NCI-H1105 (cell line): ENCODE measurements at places on chromosomes 12 and 14.

- no peak for DNase-seq
These were observed 4.2 kb downstream of the RHOF start for GRCh38 chr12:121789233-121789781.

- DNase-seq, result no peak
These were observed 41.0 kb downstream of the HSD17B6 start for GRCh38 chr12:56804169-56804568.

DNA sequence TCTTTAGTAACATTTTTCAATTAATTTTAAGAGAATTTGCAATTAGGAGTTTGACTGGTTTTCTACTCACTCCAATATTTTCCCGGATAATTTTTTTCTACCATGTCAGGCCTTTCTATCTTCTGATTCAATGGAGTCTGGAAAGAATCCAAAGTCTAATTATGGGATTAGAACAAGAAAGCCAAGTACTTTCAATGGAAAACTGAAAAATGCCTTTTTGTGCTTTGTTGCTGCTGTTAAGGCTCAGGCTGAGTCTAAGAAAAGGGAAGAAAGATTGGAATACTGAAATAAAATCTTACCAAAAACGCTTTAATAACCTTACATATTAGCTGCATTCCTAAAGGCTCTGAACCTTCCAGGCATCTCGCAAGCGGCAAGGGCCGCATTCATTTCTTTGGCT lies 24.4 kb upstream of the DHRS4 start:
- DNase-seq, result no peak

- DNase-seq, result no peak
These were observed 684 bp upstream of the ABCB9 start for GRCh38 chr12:122966743-122967550.

GRCh38 chr14:39034481-39035296 lies 68.3 kb downstream of the SEC23A start:
- no peak for DNase-seq

GRCh38 chr14:63276492-63277342 lies 42.0 kb downstream of the GPHB5 start:
- DNase-seq, result peak; percentile 68

DNA sequence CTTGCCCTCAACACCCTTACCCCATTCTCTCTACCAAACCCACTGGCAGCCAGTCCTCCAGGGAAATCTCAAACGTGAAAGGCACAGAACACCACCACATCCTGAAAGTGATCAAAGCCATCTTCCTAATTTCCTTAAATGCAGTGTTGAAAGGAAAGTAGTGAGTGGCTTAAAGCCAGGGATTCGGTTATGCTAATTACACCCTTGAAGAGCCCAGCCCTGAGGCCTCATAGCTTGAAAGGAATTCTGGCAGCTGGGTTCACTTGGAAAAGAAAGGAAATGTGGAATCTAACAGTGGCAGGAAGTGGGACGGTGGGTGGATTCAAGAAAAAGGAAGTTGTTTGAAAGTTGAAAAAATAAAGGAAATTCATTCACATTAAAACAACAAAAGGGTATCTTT lies 73.0 kb upstream of the FICD start:
- DNase-seq, result peak; percentile 46

DNA sequence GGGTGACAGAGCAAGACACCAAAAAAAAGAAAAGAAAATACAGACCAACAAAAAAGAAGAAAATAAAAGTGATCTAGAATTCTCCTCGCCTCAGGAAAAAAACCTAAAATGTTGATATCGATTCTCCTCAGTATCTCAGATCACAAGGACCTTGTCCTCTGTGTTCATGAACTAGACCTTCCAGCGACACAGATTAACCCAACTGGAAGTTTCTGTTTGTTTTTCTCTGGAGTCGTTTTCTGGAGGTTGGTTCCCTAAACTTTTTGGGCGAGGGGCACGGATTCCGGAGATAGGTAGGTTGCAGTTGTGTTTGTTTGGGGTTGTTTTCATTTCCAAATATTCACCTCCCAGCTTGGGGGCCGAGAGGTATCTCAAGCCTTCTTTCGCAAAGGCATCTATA lies 559 bp upstream of the RFC5 start:
- no peak for DNase-seq
